Lower leg skin (tissue), 4 donors: ENCODE measurements at places on chromosomes 11 and 22. TPM values are rescaled to one million over a fixed set of nuclear protein-coding genes. Genes with fewer than 3 reads are reported as not detected.

- peak; percentile 100 for DNase-seq
Observed at GRCh38 chr11:114159802-114160632, 100.5 kb downstream of the ZBTB16 start.

DNA sequence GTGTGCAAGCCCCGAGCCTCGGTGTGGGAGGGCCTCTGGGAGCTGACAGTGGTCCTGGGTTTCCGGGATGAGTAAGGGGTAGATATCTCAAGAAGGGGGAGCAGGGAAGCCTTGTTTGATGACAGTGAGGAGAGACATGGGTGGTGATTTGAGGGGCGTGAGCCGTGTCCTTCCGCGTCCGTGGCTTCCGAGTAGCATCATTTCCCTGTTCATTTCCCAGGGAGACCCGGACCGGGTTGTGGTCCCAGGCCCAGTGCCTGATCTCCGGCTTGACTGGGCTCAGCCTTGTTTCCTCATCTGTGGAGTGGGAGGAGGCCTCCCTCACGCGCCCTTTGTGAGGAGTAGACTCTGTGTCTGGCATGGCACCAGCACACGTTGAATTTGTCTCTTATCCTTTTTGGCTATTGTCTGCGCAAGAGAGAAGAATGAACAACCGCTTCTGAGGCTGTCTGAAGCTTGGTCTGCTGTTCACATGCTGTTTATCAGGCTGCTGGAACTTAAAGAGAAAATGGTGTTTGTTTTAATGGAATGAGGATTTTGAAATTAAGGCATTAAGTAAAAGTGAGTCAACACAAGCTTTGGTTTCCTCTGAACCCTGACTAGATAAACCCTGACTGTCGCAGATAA lies 348.5 kb downstream of the TBC1D22A start:
- no peak for DNase-seq

DNA sequence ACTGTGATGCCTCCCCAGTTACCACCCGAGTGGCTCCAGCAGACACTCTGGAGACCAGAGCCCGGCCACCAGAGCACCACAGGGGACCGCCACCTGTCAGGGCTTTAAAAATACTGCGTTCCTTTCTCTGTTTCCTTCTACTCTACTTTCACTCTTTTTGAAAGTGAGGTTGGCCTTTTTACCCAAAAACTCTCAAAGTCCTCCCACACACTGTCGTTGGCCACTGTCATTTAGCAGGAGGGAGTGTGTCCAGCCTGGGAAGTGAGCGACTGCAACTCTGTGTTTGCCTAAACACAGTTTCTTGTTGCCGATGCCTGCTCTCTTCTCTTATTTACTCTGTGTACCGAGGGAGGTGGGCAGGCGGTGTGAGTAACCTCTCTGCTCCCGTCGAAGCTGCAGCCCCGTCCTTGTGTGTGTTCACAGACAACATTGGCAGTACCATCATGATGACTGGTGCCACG lies 90.8 kb upstream of the CLDN5 start:
- no peak for DNase-seq

GRCh38 chr11:36350137-36350513 lies 54.0 kb downstream of the PRR5L start:
- DNase-seq = no peak

DNA sequence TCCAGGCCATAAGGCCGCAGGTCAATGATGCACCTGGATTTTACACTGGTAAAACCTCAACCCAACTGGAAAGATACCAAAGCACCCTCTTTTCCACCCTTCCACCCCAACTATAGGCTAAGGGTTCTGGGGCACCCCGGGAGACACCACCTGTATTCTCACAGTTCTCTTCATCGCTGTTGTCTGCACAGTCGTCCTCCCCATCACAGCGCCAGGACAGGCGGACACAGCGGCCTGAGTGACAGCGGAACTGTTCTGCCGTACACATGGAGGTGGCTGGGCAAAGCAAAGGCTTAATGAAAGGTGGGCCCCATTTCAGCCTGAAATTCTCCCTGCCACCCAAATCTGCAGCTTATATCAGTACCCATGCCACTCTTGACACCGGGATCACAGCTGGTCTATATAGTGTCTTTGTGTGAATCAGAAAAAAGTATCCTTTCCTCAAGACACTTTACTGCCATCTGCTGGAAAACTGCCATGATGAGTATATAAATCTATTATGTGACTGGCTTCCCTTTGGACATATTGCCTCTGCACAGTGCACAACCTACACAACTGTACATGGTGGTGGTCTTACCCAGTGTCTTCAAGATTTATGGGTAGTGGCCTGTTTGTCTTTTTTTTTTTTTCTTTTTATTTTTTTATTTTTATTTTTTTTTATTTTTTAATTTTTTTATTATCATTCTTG lies 21.5 kb downstream of the LRP4 start:
- no peak for DNase-seq

DNA sequence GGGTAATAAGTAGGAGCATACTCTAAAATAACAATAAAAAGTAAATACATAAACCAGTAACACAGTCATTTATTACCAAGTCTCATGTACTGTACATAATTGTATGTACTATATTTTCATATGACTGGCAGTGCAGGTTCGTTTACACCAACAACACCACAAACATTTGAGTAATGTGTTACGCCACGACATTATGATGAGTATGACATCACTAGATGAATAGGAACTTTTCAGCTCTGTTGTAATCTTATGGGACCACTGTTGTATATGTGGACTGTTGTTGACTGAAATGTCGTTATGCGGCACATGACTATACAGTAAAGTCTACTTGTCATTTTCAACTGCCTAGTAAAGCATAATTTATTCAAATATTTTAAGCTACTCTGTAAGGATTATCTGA lies 18.6 kb downstream of the KIF18A start:
- DNase-seq = no peak

- DNase-seq = no peak
Observed at GRCh38 chr11:61969391-61969758, 1.9 kb upstream of the FTH1 start.

DNA sequence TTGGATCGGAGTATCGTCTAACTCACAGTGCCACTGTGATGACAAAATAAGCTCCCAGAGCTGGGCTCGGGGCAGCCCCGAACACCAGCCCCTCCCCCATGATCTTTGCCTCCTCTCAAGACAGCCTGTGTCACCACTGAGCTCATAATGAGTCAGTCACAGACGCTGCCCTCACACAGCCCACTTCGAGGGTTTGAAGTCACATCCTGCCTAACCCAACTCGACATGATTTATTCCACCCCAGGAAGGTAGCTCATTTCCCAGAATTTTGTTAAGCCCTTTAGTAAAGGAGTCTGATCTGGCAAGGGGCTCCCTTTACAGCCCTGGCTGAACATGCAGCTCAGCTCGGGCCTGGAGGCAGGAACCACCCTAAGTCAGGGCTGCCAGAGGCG lies 22.8 kb downstream of the MYH9 start:
- no peak for DNase-seq

- DNase-seq = no peak
Observed at GRCh38 chr22:37647928-37648327, 8.5 kb downstream of the SH3BP1 start.

DNA sequence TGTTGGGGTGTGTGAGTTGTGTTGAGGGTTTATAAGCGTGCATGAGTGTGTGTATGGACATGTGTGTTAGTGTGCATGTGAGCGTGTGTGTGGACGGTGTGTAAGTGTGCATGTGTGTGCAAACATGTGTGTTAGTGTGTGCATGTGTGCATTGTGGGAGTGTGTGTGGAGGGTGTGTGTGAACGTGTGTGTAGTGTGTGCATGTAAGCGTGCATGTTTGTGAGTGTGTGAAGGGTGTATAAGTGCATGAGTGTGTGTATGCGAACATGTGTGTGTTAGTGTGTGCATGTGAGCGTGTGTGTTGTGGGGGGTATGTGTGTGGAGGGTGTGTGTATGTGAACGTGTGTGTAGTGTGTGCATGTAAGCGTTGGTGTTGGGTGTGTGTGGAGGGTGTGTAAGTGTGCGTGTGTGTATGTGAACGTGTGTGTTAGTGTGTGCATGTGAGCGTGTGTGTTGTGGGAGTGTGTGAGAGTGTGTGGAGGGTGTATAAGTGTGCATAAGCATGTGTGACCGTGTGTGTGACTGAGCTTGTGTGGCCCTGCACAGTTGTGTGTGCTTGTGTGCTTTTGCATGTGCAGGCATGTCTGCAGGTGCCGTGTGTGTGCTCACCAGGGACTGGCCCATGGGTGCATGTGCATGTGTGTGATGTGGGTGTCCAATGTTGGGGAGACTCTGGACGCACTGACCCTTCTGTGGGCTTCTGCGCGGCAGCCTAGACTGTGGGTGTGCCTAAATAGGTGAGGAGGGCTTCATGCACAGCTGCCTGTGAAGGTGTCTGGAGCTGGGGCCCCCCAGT lies 866.2 kb downstream of the TBC1D22A start:
- peak; percentile 4 for DNase-seq

- peak; percentile 83 for DNase-seq
Observed at GRCh38 chr22:47192651-47193437, 430.4 kb downstream of the TBC1D22A start.

GRCh38 chr22:48779661-48780596 lies 1047.7 kb downstream of the BRD1 start:
- peak; percentile 66 for DNase-seq

DNA sequence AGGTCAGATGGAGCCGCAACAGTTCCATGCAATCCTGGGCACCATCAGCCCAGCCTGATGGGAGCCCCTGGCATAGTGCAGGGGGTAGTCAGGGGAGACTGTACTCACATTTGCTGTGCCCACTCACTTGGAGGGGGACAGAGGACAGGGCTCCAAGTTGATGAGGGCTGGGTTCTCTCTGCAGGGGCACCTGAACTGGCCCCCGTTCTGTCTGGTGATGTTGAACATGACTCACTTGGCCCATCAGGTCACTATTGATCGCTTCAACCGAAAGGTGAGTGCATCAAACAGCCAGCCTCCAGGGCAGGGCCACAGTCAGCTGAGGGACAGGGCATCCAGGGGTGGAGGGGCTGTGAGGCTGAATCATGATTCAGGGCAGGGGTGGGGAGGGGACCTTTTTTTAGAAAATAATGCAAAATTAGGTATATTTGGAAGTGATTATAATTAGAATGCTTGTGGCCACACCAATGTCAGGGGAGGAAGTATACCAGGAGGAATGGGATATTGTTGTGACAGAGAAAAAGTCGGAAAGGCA lies 66.4 kb downstream of the OTOG start:
- DNase-seq = peak; percentile 72

GRCh38 chr11:33208150-33208549 lies 46.9 kb upstream of the CSTF3 start:
- DNase-seq = no peak

DNA sequence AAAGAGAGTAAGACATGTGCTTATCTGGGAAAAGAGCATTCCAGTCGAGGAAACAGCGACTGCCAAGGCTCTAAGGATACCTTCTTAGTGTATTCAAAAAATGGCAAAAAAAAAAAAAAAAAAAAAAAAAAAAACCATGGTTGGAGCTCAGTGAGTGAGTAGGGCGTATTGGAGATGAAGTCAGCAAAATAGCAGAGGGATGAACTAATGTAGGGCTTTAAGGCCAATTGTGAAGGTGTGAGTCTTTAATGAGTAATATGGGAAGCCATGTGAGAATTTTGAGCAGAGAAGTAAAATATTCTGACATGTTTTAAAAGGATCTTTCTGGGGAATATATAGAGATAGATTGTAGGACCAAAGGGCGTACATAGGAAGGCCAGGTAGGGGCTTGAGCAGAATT lies 498.6 kb upstream of the ISX start:
- no peak for DNase-seq

GRCh38 chr11:17150521-17150920 lies 57.3 kb downstream of the PIK3C2A start:
- DNase-seq = no peak

GRCh38 chr22:18980829-18981228 lies 44.7 kb upstream of the PRODH start:
- DNase-seq = no peak

DNA sequence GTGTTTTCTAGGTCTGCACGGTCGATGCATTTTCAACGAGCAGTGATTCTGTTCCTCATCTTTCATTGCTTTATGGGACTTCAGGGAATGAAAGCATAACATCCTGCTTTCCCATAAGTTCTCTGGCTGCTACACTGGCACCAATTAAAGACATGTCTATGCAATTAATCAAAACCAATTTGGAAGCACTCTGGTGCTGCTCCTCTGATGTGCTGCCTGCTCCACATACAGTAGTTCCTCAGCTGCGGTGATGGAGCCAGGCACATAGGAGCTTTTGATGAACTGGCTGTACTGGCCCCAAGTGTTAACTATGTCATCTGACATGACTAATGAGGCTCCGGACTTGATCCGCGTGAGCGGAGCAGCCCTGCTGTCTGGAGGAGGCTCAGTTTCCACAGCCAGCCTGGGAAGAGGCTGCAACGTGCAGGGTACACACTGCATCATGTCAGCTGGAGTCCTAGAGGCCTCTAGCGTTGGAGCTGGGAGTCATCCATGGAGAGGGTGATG lies 29.8 kb downstream of the GVQW3 start:
- no peak for DNase-seq

DNA sequence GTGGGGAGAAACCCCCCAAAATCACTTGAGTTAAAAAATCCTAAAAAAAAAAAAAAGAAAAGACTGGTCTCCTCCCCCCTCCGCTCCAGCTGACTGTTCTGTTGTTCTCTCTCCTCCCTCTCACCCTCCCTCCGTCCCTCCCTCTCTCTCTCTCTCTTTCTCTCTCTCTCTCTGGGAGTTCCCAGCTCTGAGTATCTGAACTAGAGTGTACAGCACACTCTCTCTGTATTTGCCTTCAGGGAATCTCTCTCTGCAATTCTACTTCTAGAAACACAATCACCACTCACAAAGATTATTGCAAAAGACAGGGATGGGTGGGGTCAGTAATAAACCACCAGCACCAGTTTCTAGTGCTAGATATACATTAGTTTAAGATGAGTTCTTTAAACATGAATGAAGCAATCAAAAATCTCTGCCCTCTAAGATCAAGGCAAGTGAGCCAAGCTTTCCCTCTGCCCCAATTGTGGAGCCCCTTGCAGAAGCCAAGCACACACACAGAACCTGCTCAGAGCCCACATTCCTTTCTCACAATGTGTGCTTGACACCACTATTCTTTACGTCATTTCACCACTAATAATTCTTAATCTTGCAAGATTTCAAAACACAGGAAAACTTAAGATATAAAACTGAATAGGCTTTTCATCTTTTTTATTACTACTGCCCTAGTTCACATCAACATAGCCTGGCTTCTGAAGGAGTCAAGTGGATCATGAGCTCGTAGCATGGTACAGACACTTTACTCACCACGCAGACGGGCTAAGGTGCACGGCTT lies 133.5 kb downstream of the RBFOX2 start:
- DNase-seq = peak; percentile 36

DNA sequence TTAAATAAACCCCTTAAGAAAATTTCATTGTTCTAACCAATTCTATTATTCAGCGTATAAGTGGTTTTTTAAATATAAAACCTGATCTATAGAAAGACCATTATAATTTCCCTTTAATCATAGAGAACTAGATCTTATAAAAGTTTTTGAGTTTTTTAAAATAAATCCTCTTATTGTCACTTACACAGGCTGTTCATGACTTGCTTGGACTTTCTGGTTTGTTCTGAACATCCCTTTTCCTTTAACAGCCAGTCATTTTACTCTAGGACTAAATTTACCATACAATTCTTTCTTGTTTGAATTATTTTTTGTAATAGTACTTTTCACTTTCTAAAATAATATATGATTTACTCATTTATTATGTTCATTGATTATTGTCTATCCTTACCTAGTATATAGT lies 4.7 kb downstream of the NXPE2 start:
- DNase-seq = no peak

The IL17REL gene
- total RNA-seq = not detected

The CDC42EP2 gene
- 2.5 TPM for total RNA-seq

The CATSPERZ gene
- not detected for total RNA-seq

The OR52H1 gene
- not detected for total RNA-seq

The TNNI2 gene
- 10.7 TPM for total RNA-seq

The ARHGAP20 gene
- 1.9 TPM for total RNA-seq

The DRICH1 gene
- total RNA-seq = not detected

The LRRN4CL gene
- total RNA-seq = 11.6 TPM

The OR5B2 gene
- total RNA-seq = not detected

The SLC22A9 gene
- not detected for total RNA-seq
